GM13976 (cell line): ENCODE measurements at places on chromosomes 1 and 21.

DNA sequence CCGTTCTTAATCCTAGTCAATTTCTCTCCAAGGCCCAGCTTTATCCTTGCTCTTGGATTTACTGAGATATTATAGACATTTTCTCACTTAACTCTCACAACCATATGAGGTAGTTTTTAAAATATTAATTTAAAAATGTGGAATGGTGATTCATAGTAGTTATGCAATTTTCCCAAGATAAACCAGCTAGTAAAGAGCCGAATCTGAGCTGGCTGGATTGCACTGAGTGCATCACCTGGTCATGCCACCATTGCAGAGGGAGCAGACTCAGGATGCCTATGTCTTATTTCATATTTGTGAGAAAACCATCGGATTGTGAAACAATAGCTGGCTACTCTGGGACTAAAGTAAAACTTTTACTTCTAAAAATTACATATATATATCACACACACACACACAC is 494.0 kb downstream of the KCNT2 start:
- DNase-seq: no peak

GRCh38 chr1:232593717-232594502 is 36.0 kb downstream of the SIPA1L2 start:
- DNase-seq: no peak

GRCh38 chr1:80989455-80989854 is 811.3 kb upstream of the ADGRL2 start:
- DNase-seq: no peak

GRCh38 chr1:112803906-112804762 is 89.0 kb upstream of the PPM1J start:
- DNase-seq: peak; percentile 82

GRCh38 chr1:168235548-168235885 is 9.7 kb downstream of the SFT2D2 start:
- no peak for DNase-seq

- no peak for DNase-seq
Measured at GRCh38 chr1:78224861-78225552, 179.2 kb downstream of the GIPC2 start.

DNA sequence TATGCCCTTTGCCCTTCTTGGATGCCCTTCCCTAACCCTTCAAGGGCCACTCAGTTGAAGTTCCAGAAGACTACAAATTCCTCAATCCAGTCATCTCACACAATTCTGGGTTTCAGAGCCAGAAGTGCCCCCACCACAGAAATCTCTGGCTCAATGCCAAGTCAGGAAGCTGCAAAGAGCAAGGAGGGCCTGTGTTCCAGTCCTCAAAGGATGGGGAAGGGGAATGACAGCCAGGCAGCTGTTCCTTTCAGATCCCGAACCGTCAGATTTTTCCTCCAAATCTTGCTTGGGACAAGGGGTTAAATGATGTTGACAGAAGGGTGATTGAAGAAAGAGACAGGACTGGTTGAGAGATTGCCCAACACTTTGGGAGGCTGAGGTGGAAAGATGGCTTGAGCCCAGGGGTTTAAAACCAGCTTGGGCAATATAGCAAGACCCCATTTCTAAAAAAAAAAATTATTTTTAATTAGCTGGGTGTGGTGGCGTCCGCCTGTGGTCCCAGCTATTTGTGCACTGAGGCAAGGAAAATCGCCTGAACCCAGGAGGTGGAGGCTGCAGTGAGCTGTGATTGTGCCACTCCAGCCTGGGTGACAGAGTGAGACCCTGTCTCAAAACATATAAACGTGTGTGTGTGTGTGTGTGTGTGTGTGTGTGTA is 716 bp upstream of the HPDL start:
- DNase-seq: no peak

DNA sequence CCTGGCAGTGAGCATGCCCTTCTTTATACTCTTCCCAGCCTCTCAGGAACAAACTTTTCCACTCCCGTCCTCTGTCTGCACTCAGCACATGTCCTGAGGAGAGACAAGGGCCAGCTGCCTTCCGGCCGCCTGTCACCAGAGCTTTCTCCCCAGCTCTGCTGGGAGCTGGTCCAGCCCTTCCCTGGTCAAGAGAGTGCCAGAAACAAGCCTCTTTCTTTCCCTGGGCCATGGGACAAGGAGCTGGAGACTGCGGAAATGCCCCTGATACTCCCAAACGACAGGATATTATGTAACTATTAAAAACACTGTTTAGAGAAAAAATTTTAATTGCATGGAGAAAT is 10.4 kb downstream of the LAMB3 start:
- DNase-seq: no peak

- no peak for DNase-seq
Measured at GRCh38 chr21:14591377-14591776, 45.3 kb upstream of the SAMSN1 start.
